ENCODE measurements at places on chromosomes 7 and 10.

DNA sequence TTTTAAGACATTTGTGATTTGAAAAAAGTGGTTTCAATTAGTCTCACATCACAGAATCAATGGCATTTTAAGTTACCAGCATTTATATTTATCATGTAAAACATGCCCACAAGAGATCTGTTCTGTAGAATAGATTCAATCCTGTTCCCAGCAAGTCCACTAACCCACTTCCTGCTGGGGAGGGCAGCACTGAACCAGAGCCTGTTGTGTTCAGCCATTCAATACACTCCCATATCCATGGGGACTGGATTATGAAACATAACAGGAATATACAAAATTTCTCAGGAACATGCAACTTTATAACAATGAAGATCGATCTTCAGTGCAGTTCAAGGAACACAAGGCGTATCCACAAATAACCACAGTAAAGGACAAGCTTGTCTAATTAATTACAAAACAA, 24.4 kb upstream of the ANK3 start:
- DNase-seq = no peak

- no peak for DNase-seq
These were observed 1.8 kb downstream of the CCDC186 start for GRCh38 chr10:114172216-114172615.

DNA sequence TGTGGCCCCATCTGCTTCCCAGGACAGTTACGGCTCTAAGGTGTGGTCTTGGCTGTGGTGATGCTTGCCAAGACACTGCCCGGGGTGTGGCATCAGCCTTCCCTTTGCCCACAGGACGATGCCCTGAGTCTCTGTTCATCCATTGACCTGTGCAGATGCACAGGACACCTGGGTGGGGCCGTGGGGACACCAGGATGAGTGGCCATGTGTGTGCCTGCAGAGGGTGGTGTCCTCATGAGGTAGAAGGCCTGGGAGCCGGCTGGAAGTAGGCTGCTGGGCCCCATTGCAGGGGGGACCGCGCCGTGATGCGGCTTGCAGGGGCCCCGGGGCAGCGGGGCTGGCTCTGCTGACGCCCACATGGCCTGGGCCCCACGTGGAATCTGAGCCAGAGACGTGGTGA, 22.4 kb upstream of the PWWP2B start:
- no peak for DNase-seq

- no peak for DNase-seq
These were observed 47.8 kb upstream of the FIGNL1 start for GRCh38 chr7:50497968-50498367.

DNA sequence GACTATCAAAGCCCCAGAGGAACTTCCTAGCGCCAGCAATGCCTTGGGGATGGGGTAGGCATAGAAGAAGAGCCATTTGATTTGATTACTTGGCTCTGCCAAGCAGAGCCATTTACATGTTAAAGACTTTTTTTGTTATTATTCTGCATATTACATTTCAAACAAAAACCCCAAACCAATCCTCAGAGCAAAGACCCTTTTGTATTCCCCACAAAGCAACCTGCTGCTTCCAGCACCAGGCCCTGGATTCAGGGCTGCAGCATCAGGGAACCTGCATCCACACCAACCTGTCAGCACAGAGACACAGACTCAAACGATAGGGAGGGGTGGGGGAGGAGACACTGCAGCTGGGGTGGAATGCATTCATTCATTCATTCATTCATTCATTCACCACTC, 73.2 kb downstream of the GRID1 start:
- no peak for DNase-seq

GRCh38 chr10:18216482-18216881, 76.3 kb downstream of the CACNB2 start:
- no peak for DNase-seq

- no peak for DNase-seq
These were observed 303.9 kb downstream of the WDR37 start for GRCh38 chr10:1360011-1360557.

All from naive B cell (primary cell).